ENCODE measurements at places on chromosomes 13 and 19. TPM values are rescaled to one million over a fixed set of nuclear protein-coding genes. Genes with fewer than 3 reads are reported as not detected.

DNA sequence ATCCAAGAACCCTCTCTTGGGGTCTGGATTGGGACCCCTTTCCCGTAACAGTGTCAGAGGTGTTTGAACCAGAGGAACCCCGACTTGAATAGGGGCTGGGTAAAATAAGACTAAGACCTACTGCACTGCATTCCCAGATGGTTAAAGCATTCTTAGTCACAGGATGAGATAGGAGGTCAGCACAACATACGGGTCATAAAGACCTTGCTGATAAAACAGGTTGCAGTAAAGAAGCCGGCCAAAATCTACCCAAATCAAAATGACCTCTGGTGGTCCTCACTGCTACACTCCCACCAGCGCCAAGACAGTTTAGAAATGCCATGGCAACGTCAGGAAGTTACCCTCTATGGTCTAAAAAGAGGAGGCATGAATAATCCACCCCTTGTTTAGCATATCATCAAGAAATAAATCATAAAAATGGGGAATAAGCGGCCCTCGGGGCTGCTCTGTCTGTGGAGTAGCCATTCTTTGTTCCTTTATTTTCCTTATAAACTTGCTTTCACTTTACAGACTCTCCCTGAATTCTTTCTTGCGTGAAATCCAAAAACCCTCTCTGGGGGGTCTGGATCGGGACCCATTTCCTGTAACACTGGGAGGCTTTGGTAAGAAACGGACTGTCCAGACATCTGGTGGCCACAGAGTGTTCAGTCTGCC, 4.4 kb upstream of the SIN3B start:
- peak; percentile 41 for DNase-seq
- H3K36me3 ChIP-seq: no peaks in the 10 kb centered on the region
- H3K27ac ChIP-seq: no peak overlapping the region
- H3K4me1 ChIP-seq: peaks cover 14% of the 10 kb centered on the region
- no peaks in the 10 kb centered on the region for H3K27me3 ChIP-seq

DNA sequence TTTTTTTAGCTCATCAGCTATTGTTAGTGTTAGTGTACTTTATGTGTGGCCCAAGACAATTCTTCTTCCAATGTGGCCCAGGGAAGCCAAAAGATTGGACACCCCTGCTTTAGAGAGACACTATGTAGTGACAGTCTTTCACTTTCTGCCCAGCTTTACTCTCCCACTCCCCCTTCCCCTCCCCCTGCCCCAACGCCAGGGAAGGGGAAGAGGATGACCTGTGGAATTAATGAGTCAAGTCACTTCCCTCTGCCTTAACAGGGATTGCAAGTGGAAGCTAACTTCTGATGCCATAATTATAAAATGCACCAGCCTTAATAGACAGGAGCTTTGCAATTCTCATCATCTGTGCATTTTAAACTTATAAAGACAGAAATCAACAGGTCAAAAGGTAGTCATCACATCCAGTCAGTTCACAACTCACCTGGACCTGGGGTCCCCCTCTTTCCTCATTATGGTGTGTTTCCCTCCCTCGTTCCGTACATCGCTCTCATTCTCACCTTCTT, 1.6 kb downstream of the ZNF415 start:
- no peaks in the 10 kb centered on the region for H3K27me3 ChIP-seq
- no peaks in the 10 kb centered on the region for H3K4me1 ChIP-seq
- no peak overlapping the region for H3K4me3 ChIP-seq
- no peak for DNase-seq

GRCh38 chr19:47231215-47232054, 436 bp upstream of the BBC3 start:
- no peaks in the 10 kb centered on the region for H3K36me3 ChIP-seq
- no peak overlapping the region for H3K4me3 ChIP-seq
- peak; percentile 91 for DNase-seq

GRCh38 chr13:110559986-110560385, 1.5 kb downstream of the RAB20 start:
- H3K27ac ChIP-seq: no peak overlapping the region
- H3K36me3 ChIP-seq: no peaks in the 10 kb centered on the region
- peaks cover 8% of the 10 kb centered on the region for H3K4me1 ChIP-seq

- H3K4me3 ChIP-seq: no peak overlapping the region
- DNase-seq: no peak
- H3K27me3 ChIP-seq: no peaks in the 10 kb centered on the region
- no peak overlapping the region for H3K27ac ChIP-seq
These were observed 281.8 kb downstream of the MTUS2 start for GRCh38 chr13:29101905-29102304.

GRCh38 chr13:74200081-74200480, 65.9 kb upstream of the KLF12 start:
- no peak overlapping the region for H3K27ac ChIP-seq
- no peak for DNase-seq
- no peaks in the 10 kb centered on the region for H3K27me3 ChIP-seq
- no peak overlapping the region for H3K4me3 ChIP-seq

Gene VSTM2B
- total RNA-seq: not detected

Gene TBXA2R
- total RNA-seq: 2.9 TPM

Gene IGFL3
- not detected for total RNA-seq

Gene PLVAP
- 11.1 TPM for total RNA-seq

Gene IQCN
- total RNA-seq: 3.0 TPM

All from endothelial cell of umbilical vein (primary cell).